ENCODE measurements at places on chromosomes 16 and 17.

GRCh38 chr16:70665113-70665694, 18.8 kb downstream of the IL34 start:
- DNase-seq, result no peak

GRCh38 chr17:48427598-48427997, 2.4 kb downstream of the SKAP1 start:
- peak; percentile 25 for DNase-seq

DNA sequence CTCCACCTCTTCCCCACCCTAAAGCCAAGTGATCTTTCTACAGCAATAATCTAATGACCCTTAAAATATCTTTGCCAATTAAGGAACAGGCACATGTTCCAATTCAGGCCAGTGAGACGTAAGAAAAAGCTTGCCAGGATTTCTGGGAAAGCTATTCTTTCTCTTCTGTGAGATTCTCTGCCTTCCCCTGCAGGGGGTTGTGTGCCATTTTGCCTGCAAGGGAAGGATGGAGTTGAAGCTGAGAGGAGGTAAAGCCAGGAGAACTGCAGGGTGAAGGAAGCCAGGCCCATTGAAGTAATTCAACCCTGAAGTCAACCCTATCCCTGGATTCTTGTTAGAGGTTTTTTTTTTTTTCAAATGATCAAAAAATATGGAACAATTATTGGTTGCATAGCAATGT, 9.0 kb upstream of the LPO start:
- DNase-seq, result no peak

DNA sequence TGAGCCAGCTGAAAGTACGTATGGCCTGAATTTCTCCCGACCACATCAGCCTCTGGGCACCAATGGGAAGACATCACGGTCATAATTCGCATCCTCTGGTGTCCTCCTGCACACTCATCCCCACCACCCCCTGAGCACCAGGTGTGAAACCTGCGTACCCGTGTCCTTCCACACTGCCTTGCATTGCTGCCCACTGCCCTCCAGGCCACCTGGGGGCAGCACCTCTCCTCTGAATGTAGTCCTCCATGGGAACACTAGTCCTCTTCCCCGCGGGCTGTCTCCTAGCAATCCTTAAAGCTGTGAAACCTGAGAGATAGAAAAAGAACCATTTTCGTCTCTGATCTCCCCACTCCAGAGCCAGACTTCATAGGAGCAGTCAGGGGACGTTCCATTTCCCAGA, 125.5 kb downstream of the ZNF18 start:
- no peak for DNase-seq

- DNase-seq, result no peak
These were observed 41.8 kb downstream of the NLRC5 start for GRCh38 chr16:57031156-57031555.

- no peak for DNase-seq
These were observed 18.5 kb downstream of the NLRP1 start for GRCh38 chr17:5565808-5566207.

DNA sequence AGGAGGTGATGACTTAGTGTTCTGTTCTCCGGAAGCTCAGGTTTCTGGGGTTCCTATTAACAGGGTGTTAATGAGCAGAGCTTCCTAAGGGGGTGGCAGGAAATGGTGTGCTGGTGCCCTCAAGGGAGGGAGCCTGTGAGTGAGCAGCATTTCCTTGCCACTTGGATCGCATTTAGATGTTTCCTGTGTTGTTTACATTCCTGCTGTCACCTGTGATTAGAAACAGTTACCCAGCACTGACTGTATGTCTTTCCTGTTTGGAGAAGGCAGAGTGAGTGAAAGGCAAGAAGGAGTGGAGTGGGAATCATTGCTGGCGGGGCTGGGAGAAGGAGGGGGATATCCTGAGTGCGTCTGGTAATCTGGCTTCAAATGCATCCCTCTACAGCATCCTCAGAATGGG, 214.6 kb downstream of the CCDC182 start:
- DNase-seq, result peak; percentile 92

DNA sequence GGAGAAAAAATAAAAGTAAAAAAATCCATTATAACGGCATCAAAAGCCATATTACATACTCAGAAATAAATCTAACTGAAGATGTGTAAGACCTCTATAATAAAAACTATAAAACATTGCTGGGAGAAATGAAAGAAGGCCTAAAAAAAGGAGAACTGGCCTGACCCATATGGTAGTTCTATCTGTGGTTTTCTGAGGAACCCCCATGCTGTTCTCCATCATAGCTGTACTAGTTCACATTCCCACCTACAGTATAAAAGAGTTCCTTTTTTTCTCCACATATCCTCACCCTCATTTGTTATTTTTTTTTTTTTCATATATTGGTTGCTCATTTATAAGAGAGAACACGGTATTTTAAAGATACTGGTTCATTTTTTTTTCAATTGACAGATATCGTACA, 191.8 kb downstream of the STX8 start:
- no peak for DNase-seq

DNA sequence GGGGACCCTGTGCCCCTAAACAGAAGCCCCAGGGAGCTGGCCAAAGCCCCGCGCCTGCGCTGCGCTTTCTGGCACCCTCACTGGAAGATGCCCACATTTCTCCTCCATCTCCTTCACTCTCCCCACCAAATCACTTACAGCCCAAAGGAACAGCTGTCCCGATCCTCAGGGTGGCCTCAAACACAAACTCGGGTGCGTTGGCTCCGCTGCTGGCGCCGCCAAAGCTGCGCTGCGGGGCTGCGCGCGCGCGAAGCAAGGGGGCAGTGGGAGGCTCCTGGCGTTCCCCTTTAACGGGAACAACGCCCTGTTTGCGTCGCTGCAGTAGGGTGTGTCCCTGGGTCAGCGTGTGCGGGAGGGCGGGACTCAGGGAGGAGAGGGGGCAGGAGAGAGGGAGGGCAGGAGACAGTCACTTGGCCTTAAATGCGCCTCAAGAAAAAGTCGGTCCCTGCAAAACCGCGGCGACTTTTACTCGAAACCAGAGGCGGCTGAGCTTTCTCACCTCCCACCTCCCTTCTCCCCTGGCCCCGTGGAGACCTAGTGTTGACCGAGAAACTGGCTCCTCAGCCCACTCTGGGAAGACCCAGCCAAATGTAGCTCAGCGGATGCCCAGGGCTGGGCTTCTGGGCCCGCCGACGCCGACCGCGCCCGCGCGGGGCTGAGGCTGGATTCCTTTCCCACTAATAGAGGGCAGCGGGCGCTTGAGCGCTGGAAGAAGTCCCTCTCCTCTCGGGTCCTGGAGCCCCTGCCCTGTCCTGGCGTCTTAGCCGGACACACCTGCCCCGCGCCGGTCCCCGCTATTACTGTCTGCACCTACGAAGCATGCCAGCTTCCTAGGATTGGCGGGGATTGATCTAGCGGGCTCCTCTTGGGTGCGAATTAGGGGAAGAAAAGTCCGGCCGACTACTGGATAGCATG, 2.6 kb downstream of the PMP22 start:
- DNase-seq, result peak; percentile 26

DNA sequence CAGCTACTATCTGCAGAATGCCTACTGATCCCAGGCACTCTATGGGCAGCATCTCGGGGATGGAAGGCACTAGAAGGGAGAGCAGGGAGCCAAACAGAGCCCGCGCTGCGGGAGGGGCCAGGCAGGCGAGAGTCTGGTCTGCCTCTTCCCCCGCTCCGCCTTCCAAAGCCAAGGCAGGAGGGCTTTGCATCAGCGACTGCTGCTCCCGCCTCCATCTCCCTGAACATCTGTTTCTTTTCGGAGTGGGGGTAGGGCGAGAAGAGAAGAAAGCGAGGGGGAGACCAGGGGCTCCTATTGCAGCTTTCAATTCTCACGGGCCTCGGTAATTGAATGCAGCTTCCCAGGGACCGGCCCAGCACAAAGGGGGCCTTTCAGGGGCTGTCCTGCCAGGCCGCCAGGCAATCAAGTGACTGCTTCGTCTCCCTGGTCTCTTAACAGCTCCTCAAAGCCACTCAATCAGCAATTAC, 31.4 kb upstream of the CDC42EP4 start:
- peak; percentile 53 for DNase-seq

DNA sequence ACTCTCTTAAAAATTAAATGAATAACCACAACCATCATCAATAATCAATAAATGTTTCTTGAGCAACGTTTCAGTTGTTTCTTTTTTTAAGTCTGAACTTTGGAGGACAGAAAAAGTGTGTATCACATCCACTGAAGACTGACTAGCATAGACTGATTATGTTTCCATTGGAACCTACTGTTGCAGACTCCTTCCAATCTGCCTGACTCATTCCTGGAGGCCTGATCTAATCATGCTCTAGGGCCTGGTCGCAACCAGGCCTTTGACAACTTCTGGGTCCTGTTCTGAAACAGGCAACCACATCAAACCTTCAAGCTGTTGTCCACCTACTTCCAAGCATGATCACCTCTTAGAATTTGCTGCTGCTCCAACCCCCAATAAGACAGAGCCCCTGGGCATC, 109.2 kb upstream of the NUDT7 start:
- DNase-seq, result no peak

GRCh38 chr16:89567656-89568594, 7.4 kb downstream of the RPL13 start:
- DNase-seq, result no peak

DNA sequence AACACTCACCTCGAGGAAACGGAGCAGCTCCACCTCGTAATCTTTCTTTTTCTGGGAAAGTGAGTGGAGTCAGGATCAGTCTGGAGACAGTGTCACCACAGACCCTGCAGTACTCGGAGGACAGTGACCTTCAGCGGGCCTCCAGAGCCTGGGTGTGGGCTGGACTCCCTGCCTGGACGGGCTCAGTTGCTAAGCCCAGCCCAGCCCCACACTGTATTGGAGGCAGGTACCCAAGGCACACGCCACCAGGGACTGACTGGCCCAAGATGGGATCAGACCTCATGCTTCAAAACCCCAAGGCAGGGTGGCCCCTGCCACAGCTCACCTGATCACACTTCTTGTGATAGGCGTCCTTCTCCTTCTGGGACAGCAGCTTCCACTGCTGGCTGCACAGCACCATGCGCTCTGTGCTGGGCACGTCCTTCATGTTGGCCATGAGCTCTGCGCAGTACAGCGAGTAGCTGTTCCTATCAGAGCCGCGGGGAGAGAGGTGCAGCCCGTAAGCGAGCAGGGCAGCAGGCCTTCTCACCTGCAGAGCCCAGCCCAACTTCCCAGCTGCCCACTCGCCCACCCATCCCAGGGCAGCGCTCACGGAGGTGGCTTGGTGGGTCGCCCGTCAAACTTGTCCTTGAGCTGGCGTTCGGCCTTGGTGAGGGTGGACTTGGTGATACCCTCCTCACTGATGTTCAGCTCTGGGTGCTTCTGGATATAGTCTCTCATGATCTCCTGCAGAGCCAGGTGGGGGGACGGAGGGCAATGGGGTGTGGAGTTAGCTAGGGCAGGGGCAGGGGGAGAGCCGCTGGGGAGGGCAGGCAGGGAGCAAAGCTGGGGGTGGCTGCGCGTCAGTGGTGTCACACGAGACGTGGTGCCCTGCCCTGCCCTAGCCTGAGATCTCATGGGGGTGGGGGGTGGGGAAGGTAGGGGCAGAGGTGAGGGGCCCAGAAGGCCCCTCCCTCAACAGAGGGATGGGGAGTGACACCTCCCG, 7.9 kb downstream of the UBTF start:
- no peak for DNase-seq

- no peak for DNase-seq
These were observed 6.2 kb downstream of the ZACN start for GRCh38 chr17:76085066-76085730.

- DNase-seq, result no peak
These were observed 3.8 kb downstream of the PMP22 start for GRCh38 chr17:15261258-15261801.

- no peak for DNase-seq
These were observed 62.3 kb downstream of the VPS53 start for GRCh38 chr17:652314-652713.

DNA sequence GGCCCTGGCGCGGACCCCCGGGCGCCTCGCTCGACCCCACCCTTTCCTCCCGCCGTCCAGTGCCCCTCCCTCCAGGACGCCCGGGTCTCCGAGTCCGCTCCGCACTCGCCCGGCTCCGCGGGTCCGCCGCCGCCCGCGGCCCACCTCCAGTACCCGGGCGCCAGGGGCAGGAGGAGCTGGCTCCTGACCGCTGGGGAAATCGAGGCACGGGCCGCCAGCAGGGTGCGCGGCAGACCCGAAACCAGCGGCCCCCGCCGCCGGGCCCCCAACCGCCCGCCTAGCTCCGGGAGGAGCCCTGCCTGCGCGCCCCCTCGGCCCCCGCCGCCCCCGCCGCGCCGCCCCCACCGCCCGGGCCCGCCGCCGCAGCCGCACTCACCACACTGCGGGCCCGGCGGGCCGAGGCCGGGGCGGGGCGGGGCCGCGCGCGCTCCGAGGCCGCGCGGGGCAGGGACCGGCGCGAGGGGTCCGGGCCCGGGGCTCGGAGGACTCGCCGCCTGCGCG, 333 bp downstream of the MAFG start:
- no peak for DNase-seq

- DNase-seq, result peak; percentile 87
These were observed 32.2 kb downstream of the ABCA3 start for GRCh38 chr16:2308089-2308962.

- DNase-seq, result no peak
These were observed 22.1 kb downstream of the CDH5 start for GRCh38 chr16:66388350-66389139.

- no peak for DNase-seq
These were observed 37.6 kb upstream of the KLHDC4 start for GRCh38 chr16:87803385-87803784.

- no peak for DNase-seq
These were observed 10.1 kb downstream of the UBFD1 start for GRCh38 chr16:23567602-23568001.

DNA sequence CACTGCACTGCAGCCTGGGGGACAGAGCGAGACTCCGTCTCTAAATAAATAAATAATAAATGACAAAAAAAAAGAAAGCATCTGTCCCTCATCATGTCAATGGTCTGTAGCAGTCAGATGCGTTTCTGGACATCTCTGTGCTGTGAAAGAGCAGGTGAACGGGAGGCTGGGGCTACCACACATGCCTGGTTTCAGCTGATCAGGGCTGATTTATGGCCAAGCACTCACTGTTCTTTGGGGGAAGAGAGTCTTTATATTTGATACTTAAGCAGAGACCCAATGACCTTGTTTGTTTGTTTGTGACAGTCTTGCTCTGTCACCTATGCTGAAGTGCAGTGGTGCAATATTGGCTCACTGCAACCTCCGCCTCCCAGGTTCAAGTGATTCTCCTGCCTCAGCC, 17.5 kb downstream of the KIAA0513 start:
- DNase-seq, result no peak

DNA sequence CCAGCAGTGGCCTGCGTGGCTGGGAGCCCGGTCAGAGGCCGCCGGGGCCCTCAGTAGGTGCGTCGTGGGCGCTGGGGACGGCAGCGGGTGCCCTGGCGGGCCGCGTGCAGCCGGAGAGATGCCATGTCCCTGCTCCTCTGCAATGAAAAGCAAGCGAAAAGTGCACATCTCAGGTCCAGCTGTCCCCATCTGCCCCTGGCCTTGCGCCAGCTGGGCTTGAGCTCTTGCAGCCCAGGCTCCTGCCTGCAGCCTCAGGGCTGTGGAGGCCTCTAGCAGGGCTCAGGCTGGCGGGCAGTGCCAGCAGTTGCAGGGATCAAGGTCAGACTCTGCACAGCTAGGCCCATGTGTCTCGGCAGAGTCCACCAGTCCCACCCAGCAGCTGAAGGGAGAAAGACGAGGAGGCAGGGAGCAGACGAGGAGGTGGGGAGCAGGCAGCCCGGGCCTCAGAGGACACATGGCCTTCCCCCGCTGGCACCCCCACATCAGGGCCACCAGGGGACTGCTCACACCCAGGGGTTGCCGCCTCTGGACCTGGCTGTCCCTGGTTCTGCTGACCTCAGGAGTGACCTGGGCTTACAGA, 11.2 kb downstream of the SLC16A3 start:
- no peak for DNase-seq

GRCh38 chr16:11218604-11218962, 37.4 kb downstream of the SOCS1 start:
- DNase-seq, result no peak

Measured in NCI-H1417 (cell line).